ENCODE measurements at places on chromosomes 2 and 18.

DNA sequence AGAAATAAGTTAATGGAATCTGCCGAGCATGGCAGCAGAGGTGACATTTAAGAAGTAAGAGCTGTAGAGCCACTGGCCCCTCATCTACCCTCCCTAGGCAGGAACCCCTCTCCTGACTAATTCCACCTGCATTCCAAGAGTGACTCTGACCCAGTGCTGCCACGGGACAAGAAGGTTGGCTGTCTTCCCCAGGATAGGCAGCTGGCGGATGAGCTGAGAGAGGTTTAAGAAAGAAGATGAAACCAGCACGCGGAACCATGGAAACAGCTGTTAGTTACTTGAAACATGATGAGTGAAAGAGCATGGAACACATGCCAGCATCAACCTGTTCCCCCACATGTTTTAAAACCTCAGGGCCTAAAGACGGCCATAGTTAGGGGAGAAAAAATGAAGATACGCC, 74.1 kb downstream of the RND3 start:
- DNase-seq, result no peak

- no peak for DNase-seq
Measured at GRCh38 chr2:192775011-192775410, 580.3 kb upstream of the TMEFF2 start.

DNA sequence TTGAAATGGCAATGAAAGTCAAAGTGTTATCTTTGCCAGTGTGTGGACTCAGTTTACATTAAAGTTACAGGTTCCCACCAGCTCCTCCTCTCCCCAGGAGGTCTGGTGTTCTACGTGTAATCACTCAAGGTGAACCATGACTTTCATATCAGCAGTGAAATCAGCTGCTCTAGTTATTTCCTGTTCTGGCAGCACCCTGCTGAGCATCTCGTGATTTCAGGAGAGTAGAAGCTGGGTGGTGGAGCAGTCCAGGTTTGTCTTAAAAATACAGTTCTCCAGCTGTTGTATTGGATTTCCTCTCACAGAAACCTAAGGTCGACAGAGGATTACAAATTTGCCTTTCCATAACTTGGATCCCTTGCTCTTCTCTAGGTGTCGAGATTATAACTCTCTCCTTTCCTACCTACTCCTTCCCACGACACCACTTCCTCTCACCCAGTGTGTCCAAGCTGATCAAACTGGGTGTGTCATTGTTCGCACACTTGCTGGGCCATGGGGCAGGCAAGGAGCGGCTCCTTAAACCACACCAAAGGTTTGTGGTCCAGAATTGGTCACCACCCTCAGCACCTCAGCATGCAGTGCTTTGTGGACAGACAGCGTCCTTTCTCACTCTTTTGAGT, 13.0 kb upstream of the ARHGAP25 start:
- no peak for DNase-seq

DNA sequence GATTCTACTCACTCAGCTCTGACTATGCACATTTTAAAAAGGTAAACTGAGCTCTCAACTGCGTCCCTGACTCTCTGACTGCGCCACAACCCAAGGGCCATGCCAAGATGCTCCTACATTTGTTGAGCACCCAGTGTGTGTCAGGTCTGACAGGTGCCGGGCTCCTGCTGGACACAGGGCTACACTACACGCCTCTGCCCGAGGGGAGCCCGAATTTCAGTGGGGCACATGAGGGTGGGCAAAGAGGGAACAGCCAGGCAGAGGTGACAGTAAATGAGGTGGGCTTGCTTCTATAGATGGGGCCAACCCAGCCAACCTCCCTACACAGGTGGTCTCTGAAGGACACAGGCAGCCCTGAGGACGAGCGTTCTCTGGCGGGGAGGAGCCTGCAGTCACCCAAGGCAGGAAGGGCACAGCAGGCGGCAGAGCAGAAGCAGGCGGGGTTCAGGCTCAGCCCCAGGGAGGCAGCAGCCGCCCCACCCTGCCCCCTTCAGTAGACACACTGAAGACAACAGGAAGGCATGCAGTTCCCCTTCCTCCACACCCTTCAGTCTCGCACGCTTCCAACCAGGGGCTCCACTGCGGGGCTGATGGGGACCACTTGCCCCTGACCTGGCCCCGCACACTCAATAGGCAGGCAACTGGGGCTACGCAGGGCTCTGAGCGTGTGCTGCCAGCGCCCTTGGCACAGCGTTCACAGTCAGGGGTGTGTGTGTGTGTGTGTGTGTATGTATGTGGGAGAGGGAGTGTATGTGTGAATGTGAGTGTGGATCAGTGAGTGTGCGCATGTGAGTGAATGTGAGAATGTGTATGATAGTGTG, 98.4 kb downstream of the UXS1 start:
- no peak for DNase-seq

- DNase-seq, result no peak
Measured at GRCh38 chr2:145421841-145422240, 901.9 kb upstream of the ZEB2 start.

DNA sequence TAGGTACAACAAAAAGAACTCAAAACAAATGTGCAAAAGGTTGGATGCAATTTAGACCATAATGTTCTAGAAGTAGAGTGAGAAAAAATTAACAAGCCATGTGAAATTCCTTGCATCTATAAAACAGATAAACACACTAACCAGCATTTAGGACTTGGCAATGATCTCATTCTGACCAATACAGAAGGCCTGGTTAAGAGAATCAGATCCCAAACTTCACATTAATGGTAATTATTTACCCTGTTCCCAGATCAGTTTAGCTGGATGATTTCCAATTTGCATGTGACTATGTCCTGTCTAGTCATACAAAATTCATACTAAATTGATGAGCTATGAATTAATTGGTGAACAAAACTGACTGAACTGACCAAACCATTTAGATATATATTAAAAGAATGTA, 98.4 kb upstream of the FIGN start:
- no peak for DNase-seq

DNA sequence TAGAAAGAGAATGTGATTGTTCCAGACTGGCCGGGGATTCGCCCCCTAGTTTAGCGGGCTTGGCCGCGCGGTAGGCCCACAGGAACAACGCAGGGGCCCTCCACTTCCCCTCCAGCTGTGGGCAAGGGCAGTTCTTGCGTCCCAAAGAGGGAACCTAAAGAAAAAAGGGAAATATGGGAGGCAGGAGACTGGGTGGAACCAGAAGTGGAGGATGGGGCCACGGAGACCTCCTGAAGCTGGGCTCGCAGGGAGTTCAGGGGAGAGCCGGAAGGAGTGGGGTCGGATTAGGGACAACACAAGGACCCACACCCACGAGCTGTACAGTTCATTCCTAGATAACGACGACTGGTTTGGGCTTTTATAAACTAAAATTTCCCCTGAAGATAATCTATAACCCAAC, 18.2 kb downstream of the GNLY start:
- DNase-seq, result no peak

DNA sequence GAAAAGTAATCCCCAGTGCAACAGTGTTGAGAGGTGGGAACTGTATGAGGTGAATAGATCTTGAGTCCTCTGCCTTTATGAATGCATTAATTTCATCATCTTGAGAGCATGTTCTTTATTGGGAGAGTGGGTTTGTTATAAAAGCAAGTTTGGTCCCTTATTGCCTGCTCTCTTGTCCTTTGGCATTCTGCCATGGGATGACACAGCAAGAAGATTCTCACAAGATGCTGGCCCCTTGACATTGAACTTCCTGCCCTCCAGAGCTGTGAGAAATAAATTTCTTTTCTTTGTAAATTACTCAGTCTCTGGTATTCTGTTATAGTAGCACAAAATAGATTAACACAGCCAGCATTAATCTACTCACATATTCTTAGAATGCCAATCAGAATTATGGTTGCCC, 108.6 kb downstream of the EHBP1 start:
- peak; percentile 63 for DNase-seq

DNA sequence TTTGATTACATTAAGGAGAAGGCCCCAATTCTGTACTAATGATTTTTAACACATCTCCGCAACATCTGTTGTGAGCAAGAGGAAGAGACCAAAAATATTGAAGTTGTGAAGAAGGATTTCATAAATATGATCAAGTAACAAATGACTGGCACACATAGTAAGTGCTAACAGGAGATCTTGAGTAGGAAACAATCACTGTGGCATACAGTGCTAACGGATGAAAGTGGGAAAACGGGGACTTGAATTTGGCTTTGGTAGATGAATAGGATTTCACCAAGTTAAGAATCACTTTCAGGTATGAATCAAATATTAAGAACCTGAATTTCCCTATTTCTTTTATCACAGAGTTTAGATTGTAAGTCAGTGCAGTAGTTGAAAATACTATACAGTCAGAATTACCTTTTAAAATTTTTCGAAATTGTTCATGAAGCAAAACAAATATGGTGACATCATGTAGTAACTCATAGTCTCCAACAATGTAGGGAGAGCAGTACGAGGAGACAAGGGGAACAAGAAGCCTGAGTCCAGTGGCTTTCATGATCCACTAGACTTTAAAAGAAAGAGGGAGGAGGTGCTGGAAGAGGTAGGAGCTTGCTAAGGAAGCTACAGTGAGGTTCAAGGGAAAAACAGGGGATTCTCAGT, 16.3 kb downstream of the CWC22 start:
- DNase-seq, result no peak

- peak; percentile 73 for DNase-seq
Measured at GRCh38 chr2:8980096-8980495, 23.4 kb downstream of the MBOAT2 start.

GRCh38 chr18:61308795-61309393, 24.3 kb upstream of the CDH20 start:
- DNase-seq, result no peak

GRCh38 chr2:239742377-239742776, 282.8 kb downstream of the NDUFA10 start:
- DNase-seq, result no peak

- DNase-seq, result no peak
Measured at GRCh38 chr2:9269295-9269694, 62.7 kb downstream of the ASAP2 start.

DNA sequence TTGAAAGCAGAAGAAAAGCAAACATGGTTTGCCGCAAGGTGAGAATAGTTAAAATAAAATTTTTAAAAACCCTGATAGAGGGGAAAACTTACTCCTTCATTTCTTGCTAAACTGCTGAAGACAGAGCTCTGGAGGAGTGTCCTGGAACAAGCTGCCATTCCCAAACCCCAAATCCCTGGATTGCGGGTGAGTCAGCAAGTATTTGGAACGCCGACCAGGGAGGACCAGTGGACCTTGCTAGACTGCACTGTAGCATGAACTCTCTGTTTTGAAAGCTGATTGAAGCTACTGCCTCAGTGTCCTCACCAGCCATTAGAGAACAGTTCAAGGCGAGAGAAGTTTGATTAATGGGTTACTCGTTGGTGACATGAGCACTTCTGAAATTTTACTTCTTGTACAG, 99.4 kb upstream of the RASGRP3 start:
- DNase-seq, result no peak

GRCh38 chr2:97769308-97769707, 55.9 kb downstream of the ZAP70 start:
- no peak for DNase-seq

GRCh38 chr2:96691022-96691612, 48.6 kb downstream of the FER1L5 start:
- no peak for DNase-seq

GRCh38 chr2:234978466-234979203, 26.8 kb downstream of the SH3BP4 start:
- DNase-seq, result no peak

- DNase-seq, result no peak
Measured at GRCh38 chr18:58593938-58594337, 35.0 kb downstream of the ALPK2 start.

DNA sequence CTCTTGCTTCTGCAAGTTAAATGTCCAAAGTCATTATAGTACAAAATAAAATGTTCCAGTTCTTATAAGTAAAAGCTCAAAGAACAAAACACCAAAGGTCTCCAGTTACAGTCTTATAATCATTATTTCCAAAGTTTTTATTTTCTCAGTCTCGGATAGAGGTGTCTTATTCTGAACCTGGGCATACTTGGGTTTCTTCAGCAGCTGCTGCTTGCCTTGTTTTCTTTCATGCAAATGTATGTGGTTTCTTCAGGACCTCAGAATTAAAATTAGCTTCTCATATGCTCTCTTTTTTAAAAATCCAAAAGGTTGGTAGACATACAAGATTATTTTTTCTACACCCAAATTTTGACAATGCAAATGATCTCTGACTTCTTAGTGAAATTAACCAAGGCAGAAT, 383.0 kb downstream of the METTL4 start:
- DNase-seq, result no peak

DNA sequence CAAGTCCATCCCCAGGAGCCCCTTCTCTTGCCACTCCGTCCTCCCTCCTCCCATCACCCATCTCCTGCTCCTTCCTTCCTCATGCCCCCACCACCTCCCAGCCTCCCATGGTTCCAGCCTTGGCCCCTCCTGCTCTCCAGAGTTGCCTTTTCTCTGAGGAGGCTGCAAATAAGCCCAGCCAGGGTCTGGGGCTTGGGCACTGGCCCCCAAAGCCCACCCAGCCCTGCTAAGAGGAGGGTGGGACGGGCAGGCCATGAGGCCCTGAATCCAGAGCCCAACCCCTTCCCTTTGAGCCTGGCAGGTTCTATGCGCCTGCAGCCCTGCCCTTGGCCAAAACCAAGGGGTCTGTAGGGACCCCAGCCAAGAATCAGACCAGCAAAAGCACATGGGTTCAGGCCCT, 71.6 kb downstream of the STPG4 start:
- DNase-seq, result no peak

DNA sequence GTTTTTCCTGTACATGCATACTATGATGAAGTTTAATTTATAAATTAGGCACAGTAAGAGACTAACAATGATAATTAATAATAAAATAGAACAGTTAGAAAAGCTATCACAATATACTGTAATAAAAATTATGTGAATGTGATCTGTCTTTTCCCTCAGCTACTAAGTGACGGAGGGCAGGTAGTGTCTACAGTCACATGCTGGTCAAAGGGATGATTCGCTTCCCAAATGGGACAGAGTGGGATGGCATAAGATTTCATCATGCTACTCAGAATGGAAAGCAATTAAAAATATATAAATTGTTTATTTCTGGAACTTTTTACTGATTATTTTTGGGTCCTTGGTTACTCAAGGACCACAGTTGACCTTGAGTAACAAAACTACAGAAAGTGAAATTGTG, 71.5 kb downstream of the DAW1 start:
- DNase-seq, result no peak

DNA sequence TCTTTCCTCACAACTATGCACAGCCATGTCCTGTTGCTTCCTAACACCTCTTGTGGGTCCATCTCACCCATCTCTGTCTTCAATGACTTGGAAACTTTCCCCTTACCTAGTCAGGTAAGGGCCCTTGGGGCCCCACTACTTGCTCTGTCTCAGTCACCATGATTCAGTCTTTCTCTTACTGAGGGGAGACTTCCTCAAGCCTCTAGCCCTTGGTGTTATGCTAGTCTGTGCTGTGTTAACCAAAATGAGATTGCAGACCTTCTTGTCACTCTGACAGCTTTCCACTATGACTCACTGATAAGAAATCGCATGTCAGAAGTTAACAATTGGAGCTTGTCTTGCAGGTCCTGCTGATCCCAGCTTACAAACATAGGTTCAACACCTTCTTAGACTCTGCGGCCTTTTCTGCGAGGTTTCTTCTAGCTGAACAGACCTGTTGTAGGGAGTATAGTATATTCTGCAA, 65.3 kb downstream of the WDR75 start:
- no peak for DNase-seq
